ENCODE measurements at places on chromosomes 3 and 15.

- DNase-seq: no peak
Measured at GRCh38 chr3:157442729-157443128, 6.1 kb downstream of the PTX3 start.

- no peak for DNase-seq
Measured at GRCh38 chr3:129485721-129486663, 42.4 kb upstream of the RHO start.

DNA sequence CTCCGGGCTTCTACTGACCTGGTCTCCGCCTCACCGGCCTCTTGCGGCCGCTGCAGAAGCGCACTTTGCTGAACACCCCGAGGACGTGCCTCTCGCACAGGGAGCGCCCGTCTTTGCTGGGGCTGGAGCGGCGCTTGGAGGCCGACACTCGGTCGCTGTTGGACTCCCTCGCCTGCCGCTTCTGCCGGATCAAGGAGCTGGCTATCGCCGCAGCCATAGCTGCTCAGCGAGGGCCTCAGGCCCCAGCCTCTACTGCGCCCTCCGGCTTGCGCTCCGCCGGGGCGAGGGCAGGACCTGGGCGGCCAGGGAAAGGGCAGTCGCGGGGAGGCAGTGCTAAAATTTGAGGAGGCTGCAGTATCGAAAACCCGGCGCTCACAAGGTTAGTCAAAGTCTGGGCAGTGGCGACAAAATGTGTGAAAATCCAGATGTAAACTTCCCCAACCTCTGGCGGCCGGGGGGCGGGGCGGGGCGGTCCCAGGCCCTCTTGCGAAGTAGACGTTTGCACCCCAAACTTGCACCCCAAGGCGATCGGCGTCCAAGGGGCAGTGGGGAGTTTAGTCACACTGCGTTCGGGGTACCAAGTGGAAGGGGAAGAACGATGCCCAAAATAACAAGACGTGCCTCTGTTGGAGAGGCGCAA, 319.2 kb downstream of the FGF12 start:
- DNase-seq: no peak

DNA sequence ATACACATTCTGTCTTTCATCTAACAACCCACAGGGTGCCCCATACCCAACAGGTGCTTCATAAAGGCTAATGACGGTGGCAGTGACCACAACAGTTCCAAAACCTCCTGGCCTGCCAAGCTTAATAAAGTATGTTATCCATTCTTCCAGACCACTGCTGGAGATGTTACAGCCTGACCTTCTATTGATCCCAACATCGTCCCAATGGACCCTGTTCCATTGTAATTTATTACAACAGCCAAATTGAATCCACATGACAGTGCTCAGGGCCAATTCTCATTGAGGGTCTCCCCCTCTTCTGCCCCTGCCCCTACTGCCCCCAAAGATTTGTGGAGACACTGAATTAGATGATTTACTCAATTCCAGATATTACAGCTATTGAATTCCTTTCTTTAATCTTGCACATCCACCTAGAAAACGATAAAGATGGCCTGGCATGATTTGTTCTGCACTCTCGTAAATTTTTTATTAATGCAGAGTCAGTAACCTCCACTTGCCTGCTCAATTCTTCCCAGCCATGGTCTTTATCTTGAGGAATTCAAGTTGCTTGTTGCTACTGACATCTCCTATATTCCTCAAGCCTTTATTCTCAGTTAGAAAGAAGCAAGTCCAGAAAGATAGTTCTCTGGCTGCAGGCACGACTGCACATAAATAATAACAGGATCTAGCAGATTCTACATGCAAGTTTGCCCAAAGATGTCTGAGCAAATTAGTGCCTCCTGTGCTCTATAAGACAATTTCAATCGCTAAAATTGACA, 407.6 kb downstream of the ERC2 start:
- DNase-seq: no peak

GRCh38 chr3:180288816-180289215, 252.1 kb upstream of the PEX5L start:
- DNase-seq: no peak

DNA sequence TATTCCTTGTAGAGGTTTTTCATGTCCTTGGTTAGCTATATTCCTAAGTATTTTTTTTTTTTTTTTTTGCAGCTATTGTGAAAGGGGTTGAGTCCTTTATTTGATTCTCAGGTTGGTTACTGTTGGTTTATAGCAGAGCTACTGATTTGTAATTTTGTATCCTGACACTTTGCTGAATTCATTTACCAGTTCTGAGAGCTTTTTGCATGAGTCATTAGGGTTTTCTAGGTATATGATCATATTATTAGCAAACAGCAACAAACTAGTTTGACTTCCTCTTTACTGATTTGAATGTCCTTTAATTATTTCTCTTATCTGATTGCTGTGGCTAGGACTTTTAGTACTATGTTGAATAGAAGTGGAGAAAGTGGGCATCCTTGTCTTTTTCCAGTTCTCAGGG, 737.4 kb downstream of the ZNF385D start:
- no peak for DNase-seq

- DNase-seq: no peak
Measured at GRCh38 chr3:103660810-103661209, 1226.0 kb downstream of the ZPLD1 start.

GRCh38 chr3:187361835-187362234, 6.3 kb upstream of the RTP4 start:
- DNase-seq: no peak

DNA sequence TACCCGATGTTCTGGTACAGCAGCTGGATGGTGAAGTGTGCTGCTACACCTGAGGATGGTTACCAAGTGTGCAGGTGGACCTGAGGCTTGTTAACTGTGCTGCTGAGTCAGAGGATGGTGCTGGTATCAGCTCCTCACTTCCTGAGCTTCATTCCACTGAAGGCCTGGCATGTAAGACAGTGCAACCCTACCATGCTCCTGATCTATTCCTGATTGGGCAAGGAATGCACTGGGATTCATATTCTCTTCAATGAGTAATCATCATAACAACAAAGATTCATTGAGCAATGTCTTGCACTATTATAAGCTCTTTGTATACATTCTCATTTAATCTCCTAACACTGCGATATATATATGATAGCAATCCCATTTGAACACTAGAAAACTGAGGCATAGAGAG, 62.9 kb upstream of the THSD4 start:
- no peak for DNase-seq

DNA sequence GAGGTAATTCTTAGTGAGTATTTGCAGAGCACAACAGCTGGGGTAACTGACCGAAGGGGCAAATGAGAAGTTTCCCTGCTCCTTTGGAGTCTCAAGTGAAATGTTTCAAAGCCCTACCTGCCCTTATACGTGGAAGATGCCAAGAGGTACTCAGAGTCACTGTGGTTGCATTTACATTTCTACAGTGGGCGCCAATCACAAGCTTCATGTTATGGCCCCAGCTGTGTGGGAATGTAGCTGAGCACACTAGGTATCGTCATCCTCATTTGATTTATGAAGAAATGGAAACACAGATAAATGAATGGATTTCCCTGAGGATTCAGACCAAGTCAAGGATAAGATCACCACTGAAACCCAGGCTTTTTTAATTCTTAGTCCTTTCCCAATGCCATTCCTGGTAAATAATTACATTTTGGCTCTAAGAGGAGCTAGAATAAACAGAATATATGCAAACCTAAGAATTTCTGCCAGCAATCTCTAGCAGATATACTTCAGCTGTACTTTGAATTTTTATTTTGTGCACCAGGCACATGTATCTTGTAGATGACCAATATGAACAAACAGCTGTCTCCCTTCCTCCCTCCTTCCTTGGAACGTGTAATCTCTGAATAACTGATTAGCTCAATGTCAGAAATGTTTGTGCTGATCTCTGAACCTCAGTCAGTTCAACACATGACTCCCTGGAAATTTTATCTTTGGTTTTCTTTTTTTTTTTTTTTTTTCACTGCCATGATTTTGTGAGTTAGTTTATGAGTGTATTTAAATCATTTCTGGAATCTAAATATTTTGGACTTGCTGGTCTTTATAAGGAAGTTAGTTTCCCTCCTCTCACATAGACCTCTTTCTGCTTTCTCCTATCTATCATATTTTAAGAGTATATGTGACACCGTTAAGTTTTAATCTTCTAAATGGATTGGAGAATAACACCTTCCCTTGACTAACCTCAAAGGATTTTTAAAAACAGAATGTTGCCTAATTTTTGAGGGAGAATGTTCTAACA, 69.2 kb downstream of the MAP2K5 start:
- DNase-seq: no peak

- no peak for DNase-seq
Measured at GRCh38 chr3:186525369-186526255, 18.6 kb downstream of the CRYGS start.

GRCh38 chr3:27900316-27900715, 178.2 kb upstream of the EOMES start:
- no peak for DNase-seq

Measured in NCI-H1092 (cell line).